IPS DF 6.9 (cell line): ENCODE measurements at places on chromosomes 16 and 17.

DNA sequence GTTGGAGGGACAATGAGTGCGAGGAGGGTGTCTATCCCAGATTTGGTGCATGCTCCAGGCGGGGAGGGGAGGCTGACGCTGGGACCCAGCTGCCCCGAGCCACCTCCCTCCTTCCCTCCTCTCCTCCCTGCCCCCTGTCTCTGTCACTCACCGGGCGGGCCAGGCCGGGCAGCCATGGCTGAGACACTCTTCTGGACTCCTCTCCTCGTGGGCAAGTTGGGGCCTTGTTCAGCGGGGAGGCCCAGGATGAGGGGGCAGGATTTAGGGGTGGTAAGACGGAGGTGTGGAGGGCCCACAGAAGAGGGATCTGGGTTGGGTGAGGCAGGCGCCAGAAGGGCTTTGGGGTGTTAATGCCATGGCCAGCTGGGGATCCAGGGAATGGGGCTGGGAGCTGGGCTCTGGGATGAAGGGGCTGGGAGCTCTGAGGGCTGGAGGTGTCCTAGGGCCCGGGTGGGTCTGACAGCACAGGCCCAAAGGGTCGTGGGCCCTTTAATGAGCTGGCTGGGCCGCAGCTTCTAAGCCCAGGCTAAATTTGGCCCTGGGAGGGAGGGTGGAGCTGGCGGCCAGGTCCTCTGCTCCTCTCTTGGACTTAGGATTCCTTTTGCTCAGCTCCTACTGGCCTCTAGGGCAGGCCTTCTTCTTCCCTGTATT, at the start of gene SGCA:
TSS of gene SGCA (plus strand) at position 139 of the 651 bp plus-strand sequence. CDS start at position 175, 36 bp downstream.
- H3K4me1 ChIP-seq: 0 out of 2 replicates have a peak, but pooled peaks cover 2% of the 10 kb centered on the region
- H3K27me3 ChIP-seq: no peaks in the 10 kb centered on the region
- no peak for DNase-seq
- H3K4me3 ChIP-seq: no peak within 1 kb of the TSS

DNA sequence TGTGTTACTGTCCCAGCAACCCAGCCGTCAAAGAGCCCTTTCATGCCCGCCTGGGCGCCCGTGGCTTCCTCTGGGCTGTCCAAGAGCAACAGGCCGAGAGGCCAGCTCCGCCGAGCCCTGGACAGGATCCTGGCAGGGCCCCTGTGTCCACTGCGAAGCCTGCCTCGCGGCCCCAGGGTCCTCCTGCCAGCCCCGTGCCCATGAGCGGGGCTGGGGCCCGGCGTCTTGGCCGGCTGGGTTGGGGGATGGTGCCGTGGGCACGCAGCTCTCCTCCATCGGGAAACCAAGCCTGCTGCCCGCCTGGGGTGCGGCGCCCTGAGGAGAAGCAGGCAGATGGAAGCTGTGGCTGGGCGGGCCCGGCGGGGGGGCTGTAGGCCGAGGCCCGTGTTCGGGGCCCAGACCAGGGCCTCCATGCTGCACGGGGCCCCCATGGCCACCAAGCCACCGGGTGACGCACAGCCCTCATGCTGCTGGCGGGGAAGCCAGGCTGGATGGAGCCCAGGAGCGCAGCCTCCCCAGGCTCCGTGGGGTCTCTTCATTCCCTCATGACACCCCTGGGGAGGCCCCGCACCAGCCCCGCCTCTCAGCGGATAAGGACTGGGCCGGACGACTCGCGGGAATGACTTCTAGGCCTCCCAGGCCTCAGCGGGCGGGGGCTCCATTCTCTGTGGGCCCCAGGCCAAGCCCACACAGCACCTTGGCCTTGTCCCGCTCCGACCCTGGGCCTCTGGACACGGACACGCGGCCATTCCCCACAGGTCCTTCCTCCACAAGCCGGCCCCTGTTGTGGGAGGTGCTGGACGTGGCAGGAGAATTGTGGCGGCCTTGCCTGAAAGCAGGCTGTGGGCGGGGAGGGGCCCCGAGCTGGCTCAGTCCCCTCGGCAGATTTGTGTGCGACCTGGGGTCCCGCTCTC, at the start of gene C1QTNF8:
TSS of gene C1QTNF8 (minus strand) at position 76 of the 914 bp plus-strand sequence. CDS start 1,322 bp downstream, outside the sequence.
- no peaks in the 10 kb centered on the region; the same call in 1 of the 2 replicates for H3K4me1 ChIP-seq
- no peaks in the 10 kb centered on the region for H3K27me3 ChIP-seq
- H3K4me3 ChIP-seq: no peak within 1 kb of the TSS

DNA sequence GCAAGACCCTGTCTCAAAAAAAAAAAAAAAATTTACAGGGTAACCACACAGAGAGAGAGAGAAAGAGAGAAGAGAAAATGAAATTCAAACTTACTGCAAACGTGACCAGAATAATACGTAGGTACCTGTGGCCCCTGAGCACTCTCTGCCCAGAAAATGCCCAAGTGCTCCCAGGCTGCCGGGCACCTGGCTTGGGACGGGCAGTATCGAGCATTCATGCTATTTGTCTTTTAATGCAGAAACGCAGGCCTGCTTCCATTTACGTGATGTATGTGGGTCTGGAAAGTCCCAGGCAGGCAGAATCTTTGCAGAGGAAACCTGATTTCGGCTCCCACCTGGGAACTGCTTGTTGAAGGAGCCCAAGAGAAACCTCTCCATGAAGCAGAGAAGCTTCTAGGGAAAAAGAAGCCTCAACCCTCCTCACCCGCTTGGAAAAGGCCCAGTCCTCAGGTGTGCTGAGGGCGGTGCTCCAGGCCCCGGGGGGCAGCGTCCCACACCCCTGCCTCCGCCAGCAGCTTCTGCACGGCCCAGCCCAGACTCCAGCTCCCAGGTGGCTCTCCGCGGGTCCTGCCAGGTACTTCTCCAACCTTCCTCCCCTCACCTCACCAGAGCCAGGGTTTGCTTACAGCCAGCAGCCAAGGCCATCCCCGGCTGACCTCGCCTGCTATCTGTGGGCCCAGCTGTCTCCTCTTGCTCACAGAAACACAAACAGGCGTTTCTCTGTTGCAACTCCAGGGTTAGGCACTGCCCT, 14.0 kb downstream of the RPH3AL start:
- DNase-seq: no peak
- H3K4me1 ChIP-seq: no peaks in the 10 kb centered on the region
- no peak overlapping the region for H3K4me3 ChIP-seq
- no peaks in the 10 kb centered on the region for H3K27me3 ChIP-seq

GRCh38 chr17:66477615-66478283, 175.3 kb downstream of the PRKCA start:
- H3K4me1 ChIP-seq: peaks cover 4% of the 10 kb centered on the region; the same call in 1 of the 2 replicates
- H3K36me3 ChIP-seq: no peaks in the 10 kb centered on the region
- DNase-seq: no peak
- H3K27ac ChIP-seq: no peak overlapping the region
- H3K4me3 ChIP-seq: no peak overlapping the region

GRCh38 chr17:73536700-73537605, 107.3 kb downstream of the SDK2 start:
- no peaks in the 10 kb centered on the region for H3K36me3 ChIP-seq
- H3K4me1 ChIP-seq: peaks cover 6% of the 10 kb centered on the region; the same call in 1 of the 2 replicates
- no peak for DNase-seq
- H3K4me3 ChIP-seq: no peak overlapping the region
